Stimulated activated CD8-positive, alpha-beta memory T cell treated with anti-CD3 and anti-CD28 coated beads, Interleukin-4, amount 100 ng/mL, for 1 hour (primary cell): ENCODE measurements at places on chromosomes 7 and 10.

- DNase-seq: no peak
Observed at GRCh38 chr7:114851406-114852061, 70.4 kb upstream of the MDFIC start.

- no peak for DNase-seq
Observed at GRCh38 chr10:102702742-102703141, 11.5 kb downstream of the ARL3 start.

DNA sequence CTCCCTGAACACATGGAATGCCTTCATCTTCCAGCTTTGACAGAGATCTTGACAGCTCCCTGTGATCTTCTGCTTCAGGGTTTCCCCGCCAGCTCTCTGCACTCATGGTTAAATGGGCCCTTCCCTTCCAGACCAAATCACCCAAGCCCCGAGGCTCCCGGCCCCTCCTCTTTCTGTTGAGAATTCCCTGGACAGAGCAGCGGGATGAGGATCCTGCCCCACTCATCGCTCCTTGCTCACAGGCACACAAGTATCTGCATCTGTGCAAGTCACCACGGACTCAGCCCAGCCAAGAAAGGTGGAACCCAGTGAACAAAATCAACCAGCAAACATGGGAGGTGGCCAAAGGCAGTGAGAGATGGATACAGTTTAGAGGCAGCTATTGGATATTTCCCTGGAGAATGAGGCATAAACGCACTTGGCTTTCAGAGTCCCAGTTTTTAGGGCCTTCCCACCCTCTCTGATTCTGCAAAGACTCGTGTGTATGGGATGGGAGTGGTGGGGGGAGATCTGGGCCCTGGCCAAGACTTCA, 37.7 kb upstream of the CXCL12 start:
- DNase-seq: no peak

DNA sequence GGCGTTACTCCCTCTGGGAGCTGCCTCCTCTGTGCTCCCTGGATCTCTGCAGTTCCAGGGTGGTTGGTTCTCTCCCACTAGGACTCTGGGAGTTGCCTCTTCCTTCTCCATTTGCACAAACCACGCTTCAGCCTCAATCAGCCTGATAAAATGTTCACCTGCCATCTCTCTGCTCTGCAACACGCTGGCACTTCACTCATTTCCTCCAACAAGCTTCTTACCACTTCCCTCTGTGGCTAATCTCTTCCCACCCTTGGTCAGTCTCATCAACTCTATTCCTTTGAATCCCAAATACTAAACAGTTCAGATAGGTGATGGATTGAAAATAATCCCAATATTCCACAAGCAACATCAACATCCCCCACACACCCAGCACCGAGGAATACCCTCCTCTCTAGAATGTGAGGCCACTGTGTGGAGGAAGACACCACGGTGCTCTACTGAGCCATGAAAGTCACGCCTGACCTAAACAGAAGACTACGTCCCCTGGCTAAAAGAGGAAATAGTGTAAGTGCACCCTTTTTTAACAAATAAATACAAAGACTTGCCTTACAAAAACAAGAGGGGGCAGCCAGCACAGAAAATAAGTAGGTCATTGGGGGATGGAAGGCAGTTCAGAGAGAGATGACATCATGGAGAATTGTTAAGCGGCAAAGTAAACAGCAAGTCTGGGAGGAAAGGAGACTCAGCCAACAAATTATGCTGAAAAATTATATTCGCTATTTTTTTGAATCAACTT, 1.9 kb upstream of the FAM170B start:
- DNase-seq: no peak

GRCh38 chr7:36594445-36594844, 129.8 kb downstream of the AOAH start:
- no peak for DNase-seq

GRCh38 chr10:124734311-124735166, 9.6 kb downstream of the FAM53B start:
- no peak for DNase-seq

DNA sequence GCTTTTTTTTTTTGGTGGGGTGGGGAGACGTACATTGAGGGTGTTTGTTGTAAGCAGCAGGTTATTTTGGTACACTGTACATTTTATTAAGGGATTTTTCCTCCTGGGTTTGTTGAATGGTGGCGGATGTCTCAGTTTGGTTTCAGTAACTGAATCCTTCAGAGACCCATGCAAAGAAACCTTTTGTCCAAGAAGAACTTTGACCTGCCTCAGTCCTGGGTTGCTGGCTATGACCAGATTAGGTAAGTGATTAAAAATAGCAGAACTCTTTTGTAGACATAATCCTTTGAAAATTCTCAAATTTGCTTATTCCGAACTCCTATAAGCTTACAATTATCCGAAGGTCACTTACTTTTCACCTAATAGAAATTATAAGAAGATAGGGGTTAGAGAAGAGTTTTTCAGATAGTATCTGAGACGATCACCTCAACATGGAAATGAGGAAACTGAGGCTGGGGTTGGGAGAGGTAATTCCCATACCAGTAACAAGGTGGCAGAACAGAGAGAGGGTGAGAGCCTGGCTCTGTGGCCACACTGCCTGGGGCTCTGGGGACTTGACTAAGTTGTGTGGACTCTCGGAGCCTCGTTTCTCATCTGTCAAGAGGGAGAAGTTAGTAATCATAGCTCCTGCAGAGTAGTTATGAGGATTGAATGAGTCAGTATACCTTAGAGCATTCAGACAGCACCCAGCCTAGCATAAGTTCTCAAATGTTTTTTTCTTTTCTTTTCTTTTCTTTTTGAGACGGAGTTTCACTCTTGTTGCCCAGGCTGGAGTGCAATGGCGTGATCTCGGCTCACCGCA, 87.4 kb downstream of the CCNY start:
- no peak for DNase-seq

GRCh38 chr10:14403359-14403758, 72.6 kb upstream of the FRMD4A start:
- DNase-seq: no peak

DNA sequence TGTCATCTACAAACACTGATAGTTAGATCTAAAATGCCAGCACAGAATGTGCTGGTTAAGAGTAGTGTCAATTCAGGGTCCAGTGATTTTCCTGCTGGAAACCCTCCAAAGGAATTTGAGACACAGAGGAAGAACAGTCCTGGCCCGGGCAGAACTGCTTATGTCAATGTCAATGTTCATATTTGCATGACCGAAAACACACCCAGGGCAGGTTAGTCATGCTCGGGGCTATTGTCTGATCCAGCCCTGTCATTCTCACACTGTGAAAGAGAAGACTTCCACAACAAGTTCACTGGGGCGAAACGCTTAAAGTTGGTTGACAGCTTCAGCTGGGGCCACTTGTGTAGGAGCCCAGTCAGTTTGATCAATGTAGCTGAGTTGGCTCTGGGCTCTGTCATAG, 139.3 kb downstream of the C1GALT1 start:
- no peak for DNase-seq

DNA sequence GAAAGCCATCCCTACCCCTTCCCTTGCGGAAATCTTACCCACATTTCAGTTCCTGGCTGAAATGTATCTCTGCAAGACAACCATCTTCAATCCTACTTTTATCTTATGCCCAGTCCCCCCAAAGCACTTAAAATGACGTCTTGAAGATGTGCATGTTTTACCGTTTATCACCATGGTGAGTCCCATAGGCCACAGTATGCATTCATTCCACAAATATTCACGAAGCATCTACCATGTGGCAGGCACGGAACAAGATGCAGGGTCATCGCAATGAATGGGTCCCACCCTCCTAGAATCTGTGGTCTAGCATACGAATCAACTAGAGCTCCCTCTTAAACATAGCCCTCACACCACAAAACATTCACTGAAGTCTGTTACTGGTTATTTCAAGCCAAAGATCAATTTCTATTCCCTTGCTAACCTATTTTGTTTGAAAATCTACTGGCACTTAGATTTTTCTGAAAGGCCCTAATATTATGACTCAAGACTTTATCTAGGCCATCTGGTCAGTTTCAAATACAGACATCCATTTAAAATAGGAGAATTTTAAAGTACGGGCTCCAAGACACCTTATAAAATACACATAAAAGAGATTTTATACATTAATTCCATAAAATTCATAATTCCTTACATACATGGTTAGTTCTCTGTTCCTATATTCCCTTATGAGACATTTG, 99.4 kb downstream of the PARD3 start:
- DNase-seq: no peak

- no peak for DNase-seq
Observed at GRCh38 chr10:112446055-112446854, 459 bp downstream of the ZDHHC6 start.

DNA sequence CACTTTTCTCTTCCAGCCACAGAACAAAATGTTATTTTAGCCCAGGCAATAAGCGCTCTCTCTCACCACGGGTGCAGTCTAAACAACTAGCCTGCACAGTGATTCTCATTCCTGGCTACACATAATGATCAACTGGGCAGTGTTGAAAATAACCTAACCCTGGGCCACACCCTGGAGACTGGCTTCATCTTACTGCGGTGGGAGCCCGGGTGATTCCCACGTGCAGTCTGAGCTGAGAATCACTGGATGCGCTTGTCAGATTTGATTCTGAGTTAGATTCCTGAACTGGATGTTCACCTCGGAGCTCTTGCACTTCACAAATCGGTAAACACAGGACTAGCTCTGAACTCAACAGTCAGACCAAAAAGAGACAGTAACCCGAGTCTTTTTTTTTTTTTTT, 14.9 kb downstream of the ZC3HAV1 start:
- DNase-seq: no peak

DNA sequence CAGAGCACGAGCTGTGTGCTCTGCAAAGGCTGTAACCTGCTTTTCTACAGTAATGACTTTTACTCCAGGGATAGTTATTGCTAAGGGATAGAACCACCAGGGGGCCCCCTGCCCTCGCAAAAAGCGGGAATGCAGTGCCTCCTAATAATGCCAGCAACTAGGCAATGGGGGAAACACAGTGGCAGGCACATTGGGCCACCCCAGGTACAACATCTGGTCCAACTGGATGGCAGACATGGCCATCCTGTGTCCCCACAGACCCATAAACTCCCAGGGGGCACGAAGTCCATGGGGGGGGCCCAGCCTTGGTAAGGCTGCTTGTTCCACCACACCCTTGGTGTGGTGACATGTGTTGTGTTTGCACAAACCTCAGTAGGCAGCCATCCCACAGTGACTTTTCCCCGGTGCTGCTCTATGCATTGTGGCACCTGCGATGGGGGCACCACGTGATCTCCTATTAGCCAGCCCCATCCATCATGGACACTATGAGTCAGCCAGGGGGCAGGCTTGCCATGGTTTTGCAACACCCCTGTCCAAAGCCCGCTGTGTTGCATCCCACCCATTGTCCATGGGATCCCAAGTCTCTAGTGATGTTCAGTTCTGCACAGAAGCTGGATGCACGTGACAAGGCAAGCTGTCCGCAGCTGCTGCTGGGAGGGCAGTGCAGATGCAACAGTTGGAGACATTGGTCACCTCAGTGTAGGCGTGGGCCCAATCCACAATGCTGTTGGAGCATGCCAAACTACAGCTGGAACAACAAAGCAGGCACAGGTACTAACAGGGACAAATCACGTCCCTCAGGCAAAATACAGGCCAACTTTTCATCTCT, 84.0 kb downstream of the ANLN start:
- no peak for DNase-seq

- no peak for DNase-seq
Observed at GRCh38 chr10:122939856-122940543, 14.0 kb downstream of the C10orf88 start.

DNA sequence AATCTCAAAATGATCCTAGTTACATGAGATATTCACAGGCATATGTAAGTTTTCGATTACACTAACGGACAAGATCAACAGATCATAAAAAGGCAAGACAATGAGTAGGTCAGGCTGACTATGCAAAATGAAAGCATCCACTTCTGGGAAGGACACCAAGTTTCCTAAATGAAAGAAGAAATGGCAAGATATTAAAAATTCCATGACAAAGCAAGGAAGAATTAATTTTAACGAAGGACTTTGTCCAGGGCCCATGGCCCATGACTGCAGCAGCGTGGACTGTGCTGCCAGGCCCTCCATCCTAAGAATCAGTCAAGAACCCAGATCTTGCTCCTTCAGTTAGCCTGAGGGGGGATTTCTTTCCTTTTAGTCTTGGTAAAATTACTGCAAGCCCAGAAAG, 182.4 kb upstream of the FRMD4A start:
- DNase-seq: no peak

GRCh38 chr10:125107965-125108580, 52.3 kb downstream of the CTBP2 start:
- no peak for DNase-seq

- DNase-seq: no peak
Observed at GRCh38 chr7:94190599-94191061, 186.5 kb upstream of the BET1 start.

- no peak for DNase-seq
Observed at GRCh38 chr10:7153750-7154149, 257.1 kb downstream of the SFMBT2 start.

DNA sequence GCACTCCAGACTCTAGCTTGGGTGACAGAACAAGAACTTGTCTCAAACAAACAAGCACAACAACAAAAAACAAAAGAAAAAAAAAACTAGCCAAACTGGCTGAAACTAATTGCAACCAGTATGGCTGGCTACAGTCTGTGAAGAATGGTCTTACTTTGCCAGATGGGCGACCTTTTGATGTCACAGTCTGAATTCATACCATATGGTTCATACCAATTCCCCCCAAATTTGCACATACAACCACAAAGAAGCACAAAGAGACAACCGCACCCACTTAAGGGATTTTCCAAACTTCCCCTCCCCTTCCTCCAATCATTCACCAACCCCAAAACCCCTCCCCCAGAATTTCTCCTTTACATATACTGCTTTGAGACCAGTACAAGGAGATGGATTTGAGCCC, 114.2 kb downstream of the SPAG6 start:
- DNase-seq: no peak
